ENCODE measurements at places on chromosomes 5 and 9.

- no peak for DNase-seq
Observed at GRCh38 chr9:70865471-70865870, 255.9 kb downstream of the TRPM3 start.

GRCh38 chr9:113570749-113571711 is 107.5 kb downstream of the RGS3 start:
- no peak for DNase-seq

GRCh38 chr9:123387686-123388085 is 31.7 kb downstream of the CRB2 start:
- DNase-seq: no peak

- DNase-seq: no peak
Observed at GRCh38 chr9:6428940-6429889, 16.2 kb downstream of the UHRF2 start.

- DNase-seq: no peak
Observed at GRCh38 chr5:54357408-54358058, 47.2 kb upstream of the ARL15 start.

DNA sequence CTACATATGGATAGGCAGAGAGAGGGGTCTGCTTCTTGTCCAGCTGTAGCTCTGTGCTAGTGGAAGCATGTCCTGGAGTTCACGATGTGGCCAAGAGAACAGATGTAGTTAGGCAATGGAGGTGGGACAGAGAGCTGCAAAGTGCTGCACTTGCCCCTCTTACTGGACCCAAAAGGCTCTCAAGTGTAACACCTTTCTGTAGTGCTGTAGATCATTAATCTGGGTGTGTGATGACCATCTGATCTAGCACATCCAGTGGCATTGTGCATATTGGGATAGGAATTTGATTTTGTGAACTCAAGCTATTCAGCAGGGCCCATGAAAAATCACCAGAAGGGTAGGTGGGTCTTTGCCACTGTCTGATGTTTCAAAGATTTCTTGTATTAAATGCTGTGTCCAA is 151.4 kb downstream of the KDM4C start:
- no peak for DNase-seq

- no peak for DNase-seq
Observed at GRCh38 chr5:150785950-150786349, 7.4 kb downstream of the SMIM3 start.

DNA sequence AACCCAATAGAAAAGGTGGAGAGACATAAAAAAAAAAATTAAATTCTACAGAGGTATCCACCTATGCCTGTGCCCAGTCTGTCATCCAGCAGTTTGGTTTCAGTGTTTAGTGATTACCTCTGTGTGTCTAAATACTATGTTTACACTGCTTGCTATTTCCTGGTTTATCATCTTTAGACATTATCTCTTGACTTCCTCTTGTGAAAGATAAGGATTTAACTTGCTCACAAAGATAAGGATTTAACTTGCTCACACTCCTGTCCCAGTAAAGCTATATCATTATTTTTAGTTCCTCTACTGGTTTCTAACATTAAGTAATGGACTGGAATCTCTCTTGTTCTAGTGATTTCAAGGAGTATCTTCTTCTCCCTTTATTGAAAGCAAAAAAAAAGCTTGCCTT is 53.9 kb upstream of the ZFR start:
- DNase-seq: no peak

DNA sequence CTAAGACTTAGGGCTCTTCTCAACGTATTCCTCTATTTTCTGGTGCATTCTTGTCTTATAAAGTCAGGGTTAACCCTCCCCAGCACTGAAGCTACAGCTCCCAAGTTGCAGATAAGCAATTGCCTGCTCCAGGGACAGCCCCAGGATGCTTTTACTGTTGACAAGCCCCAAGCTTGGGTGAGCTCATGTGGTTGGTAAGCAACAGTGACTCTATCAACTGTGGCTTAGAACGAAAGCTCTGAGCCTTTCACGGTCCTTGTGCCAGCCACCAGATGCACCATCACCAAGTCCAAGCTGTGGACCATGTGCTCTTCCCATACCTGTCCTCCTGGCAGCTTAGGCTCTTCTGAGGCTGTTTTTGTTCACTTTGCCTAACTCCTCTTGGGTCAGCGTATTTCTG is 13.5 kb downstream of the ADRB2 start:
- no peak for DNase-seq

DNA sequence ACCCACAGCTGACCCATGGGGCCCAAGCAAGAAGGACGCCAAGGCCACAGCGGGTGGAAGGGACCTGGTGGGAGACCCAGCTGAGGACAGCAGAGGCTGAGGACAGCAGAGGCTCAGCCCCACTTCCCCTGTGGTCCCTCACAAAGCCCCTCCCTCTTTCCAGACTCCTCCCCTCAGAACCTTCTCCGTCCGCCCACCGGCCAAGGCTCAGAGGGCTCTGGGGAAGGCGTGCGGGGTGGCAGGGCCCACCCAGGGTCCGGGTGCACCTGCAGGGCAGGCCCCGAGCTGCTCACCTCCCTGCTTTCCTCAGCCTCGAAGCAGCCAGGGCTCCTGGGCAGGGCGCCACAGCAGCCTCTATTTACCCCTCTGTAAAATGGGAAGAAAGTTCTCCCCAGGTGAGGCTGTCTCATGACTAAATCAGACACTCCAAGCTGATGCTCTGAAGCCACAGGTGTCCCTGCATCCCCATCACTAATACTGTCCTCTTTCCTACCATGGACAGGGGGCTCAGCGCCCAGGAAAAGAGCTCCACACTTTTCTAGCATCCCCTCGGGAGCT is 137.9 kb upstream of the PPP1R26 start:
- DNase-seq: no peak

DNA sequence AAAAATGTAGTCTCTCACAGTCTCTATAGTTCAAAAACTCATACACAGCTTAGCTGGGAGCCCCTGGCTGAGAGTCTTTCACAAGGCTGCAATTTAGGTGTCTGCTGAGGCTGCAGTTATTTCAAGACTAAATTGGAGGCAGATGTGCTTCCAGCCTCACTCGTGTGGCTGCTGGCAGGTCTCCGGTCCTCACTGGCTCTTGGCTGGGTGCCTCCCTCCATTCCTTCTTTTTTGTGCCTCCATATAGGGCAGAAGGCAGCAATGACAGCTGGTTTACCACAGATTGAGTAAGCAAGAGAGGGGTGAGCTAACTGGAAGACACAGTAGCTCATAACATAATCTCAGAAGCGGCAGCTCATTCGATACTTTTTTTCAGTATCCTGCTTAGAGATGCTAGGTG is 2167.7 kb upstream of the WWC1 start:
- DNase-seq: no peak

DNA sequence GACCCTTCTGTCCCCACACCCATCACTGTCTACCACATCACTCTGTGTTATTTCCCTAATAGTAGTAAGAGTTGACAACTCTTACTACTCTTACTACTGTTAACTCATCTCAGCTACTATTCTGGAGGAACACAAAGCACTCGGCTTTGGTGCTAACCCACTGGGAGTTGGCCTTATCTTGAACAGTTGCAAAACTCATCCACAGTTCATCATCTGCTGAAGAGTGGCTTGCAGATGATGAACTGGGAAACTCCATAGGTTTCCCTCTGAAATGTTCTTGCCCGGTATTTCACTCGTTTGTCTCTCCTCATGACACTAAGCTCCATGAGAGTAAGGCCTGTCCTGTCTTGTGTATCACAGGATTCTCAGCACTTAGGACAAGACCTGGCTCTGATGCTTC is 221.4 kb downstream of the NR3C1 start:
- DNase-seq: no peak

GRCh38 chr9:133973111-133973790 is 18.9 kb downstream of the VAV2 start:
- DNase-seq: no peak

DNA sequence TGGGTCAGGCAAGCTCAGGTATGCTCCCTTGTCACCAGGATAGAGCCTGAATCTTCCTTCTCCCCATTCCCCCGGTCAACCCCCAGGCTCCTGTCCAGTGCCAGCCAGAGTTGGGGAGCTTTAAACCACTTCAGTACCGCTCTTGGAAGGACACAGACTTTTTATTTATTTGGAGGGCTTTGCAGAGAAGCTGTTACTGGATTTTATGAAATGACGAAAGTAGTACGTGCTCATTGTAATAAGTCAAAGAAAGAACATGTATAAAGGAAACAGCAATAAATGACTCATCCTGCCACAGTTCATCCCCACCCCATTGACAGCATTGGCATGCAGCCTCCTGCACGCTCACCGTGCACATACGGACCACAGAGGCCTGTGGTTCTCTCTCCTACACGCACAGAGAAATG is 230.3 kb downstream of the AUH start:
- DNase-seq: peak; percentile 54

- no peak for DNase-seq
Observed at GRCh38 chr9:95753762-95754465, 121.6 kb upstream of the ERCC6L2 start.

- peak; percentile 57 for DNase-seq
Observed at GRCh38 chr5:132489871-132490483, 596 bp downstream of the IRF1 start.

- no peak for DNase-seq
Observed at GRCh38 chr5:80406980-80407734, 707 bp upstream of the ZFYVE16 start.

GRCh38 chr9:133120501-133121197 is 391 bp downstream of the RALGDS start:
- DNase-seq: no peak

DNA sequence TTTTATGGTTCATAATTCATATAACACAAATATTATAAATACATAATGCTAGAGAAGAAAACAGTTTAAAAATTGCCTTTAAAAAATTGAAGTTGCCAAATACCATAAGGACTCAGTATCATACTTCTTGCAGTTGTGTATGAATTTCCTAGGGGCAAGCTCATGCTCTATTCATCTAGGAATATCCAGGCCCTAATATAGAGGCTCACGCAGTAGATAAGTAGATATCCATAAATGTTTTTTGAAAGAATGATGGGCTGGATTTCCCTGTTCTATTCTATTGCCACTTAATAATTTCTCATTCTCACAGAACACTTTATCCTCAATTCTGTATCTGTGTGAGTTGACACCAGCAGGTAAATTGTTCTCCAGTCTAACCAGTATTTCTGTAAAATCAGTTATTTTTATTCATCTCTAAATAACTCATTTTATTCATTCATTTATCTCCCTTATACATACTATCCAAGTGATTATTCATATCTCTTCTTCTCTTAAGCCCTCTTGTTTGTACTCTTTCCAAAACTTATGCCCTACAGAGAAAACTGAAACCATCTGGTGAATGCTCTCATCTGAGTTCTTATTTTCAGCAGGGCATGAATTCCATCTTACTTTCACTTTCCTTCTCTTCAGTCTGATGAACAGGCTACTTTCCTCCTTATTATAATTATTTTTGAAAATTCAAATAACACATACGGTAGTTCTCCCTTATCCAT is 97.1 kb downstream of the SLC44A1 start:
- DNase-seq: no peak

DNA sequence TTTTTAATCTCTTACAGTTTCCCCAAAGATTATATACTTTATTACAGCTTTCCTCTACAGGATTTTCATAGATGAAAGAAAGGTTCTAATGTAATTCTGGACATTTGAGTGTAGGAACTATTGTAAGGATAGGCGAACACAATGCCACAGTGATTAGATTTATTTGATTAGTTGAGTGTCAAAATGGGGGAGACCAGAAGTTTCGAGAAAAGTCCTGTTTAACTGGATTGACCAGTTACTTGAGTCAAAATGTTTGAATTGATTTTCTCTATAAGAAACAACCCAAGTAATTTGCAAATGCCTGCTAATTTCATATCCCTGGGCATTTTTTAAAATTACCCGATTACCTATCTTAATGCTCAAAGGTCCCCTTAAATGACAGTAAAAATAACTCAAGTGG is 50.6 kb downstream of the SMARCA2 start:
- DNase-seq: no peak

DNA sequence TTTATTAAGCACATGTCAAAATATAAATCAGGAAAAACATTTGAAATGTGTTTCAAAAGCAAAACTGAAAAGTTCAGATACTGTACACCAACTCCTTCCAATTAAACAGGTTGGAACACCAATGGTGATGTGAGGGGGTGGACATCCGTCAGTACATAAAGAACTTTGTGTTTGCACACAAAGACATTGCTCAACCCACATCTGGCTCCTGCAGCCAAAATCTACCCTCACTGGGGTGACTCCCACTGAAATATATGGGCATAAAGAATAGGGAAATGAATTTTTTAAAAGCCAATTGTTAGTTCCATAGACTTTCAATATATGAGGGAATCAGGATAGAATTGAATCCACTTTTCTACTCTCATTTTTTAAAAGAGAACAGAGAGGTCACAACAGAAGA is 63.9 kb downstream of the MEGF9 start:
- DNase-seq: no peak

- DNase-seq: no peak
Observed at GRCh38 chr5:172973931-172974330, 9.6 kb upstream of the ATP6V0E1 start.

GRCh38 chr5:103450333-103451061 is 112.1 kb downstream of the NUDT12 start:
- DNase-seq: no peak

- DNase-seq: no peak
Observed at GRCh38 chr9:130187523-130187846, 15.3 kb downstream of the NCS1 start.

DNA sequence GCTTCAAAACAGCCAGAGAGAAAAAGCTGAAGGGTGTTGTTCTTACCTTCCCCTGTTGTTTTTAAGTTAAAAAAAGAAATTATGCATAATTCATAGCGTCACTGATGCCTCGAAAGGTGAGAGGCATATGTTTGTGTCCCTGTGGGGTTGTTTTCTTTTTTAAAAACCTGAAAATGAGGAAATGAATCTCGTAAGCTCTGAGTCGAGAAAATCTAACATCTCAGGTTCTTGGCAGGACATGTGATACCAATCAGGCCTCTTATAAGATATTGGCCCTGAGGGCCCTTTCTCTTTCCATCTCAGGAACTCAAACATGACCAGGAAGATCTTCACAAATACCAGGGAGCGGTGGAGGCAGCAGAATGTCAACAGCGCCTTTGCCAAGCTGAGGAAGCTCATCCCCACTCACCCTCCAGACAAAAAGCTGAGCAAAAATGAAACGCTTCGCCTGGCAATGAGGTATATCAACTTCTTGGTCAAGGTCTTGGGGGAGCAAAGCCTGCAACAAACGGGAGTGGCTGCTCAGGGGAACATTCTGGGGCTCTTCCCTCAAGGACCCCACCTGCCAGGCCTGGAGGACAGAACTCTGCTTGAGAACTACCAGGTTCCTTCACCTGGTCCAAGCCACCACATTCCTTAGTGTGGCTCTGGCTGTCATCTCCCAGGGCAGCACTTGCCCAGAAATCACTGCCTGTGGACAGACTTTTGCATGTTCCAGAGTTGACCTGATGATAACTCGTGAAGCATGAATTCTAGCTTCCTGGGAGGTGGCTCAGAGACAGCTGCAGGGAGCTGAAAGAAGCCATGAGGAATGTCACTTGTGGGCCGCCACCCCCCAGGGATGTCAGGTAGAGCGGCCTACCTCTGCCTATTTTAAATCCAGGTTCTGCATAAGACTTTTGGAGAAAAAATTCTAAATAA is at the start of gene TAL2:
TSS of gene TAL2 (plus strand) at position 274 of the 921 bp plus-strand sequence. CDS start at position 314, 40 bp downstream.
- no peak for DNase-seq

GRCh38 chr5:93593476-93594131 is 10.6 kb downstream of the NR2F1 start:
- DNase-seq: no peak

DNA sequence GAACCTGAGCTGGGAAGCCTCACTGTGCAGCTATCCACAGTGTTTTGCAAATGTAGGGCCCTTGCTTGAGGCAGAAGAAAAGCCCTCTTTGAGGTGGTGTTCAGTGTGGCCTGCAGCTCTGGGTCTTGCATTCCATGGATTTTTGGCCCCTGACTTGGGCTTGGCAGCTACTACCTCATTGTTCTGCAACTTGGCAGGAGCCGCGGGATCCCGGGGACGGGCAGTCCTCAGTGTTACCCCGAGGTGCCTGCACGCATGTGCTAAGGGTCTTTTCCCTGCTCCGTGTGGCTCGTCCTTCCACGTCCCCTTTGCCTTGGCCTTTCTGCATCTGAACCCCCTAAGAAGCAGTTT is 39.8 kb downstream of the NEK6 start:
- DNase-seq: no peak
